ENCODE measurements at places on chromosomes 6 and 20. TPM values are rescaled to one million over a fixed set of nuclear protein-coding genes. Genes with fewer than 3 reads are reported as not detected.

DNA sequence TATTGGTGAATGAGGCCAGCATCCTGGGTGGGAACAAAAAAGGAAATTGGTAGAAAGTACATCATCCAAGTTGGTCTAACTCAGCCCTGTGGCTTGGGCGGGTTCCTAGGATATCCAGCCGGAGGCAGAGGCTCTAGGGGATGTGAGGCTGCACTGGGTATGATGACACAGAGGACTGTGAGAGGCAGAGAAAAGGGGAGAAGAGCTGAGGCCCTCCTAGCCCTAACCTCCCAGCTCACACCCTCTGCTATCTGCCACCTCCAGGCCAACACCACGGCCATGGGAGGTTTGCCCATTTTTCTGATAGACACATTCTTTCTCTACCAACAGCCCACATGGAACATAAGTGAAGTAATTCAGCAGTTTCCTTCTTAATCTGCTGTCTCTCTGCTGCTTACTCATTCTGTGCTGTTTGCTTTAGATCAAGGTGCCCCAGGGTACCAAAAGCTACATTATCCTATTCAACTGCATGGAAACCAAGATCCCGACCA, 284.4 kb downstream of the ESR1 start:
- no peak for DNase-seq

GRCh38 chr6:77133031-77133430, 330.3 kb downstream of the HTR1B start:
- DNase-seq: no peak

- no peak for DNase-seq
Measured at GRCh38 chr6:134642279-134642678, 307.6 kb downstream of the ALDH8A1 start.

GRCh38 chr6:168903613-168904345, 349.9 kb downstream of the THBS2 start:
- DNase-seq: no peak

DNA sequence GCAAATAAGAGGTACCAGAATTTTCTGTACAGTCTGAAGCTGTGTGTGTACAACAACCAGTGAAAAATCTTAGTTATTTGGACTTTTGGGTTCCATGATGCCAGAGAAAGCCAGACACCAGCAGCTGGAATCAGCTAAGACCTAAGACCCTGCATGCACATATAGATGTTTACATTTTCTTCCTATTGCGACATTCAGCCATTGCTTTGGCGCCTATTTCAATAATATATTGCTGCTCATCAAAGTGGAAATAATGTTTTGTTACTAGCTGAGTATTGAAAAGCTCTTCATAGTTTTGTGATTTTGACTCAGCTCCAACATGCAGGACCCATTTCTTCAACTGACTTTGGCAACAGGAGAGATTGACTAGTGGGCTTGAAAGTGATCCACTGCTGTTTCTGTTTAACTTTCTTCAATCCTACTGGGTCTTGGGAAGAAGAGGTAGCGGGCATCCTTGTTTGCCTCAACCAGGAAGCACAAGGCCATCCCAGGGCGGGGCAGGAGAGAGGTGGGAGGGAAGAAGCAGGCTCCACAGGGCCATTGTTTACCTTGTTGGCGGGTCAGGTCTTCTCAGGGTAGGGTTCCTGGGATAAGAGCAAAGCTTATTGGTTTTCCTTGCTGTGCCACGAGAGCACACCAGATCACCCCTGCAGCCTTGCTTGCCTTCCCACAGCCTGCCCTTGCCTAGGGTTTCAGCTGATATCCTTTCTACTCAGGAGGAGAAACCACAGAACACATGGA, 101.3 kb upstream of the ESR1 start:
- DNase-seq: no peak

DNA sequence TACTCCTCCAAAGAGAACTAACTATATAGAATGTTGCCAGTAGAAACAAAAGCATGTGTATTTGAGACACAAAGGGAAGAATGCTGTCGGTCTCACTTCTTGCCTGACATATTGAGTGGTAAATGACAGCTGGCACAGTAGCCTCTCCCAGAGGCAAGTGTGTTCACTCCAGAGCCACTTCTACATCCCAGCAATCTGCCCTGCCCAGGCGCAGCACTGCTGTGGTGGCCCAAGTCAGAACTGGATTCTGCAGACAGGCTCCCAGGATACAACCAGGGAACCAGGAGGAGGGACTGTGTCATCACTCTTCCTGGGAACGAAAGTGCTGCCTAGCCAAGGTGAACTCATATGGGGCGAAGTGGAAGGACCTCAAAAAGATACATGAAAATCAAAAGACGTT, 103.2 kb upstream of the ARMC2 start:
- DNase-seq: no peak

GRCh38 chr6:160298121-160298520, 39.5 kb upstream of the SLC22A2 start:
- no peak for DNase-seq

GRCh38 chr6:170221753-170222400, 69.0 kb downstream of the DLL1 start:
- DNase-seq: no peak

GRCh38 chr20:63280371-63280770, 7.8 kb downstream of the ARFGAP1 start:
- DNase-seq: no peak

DNA sequence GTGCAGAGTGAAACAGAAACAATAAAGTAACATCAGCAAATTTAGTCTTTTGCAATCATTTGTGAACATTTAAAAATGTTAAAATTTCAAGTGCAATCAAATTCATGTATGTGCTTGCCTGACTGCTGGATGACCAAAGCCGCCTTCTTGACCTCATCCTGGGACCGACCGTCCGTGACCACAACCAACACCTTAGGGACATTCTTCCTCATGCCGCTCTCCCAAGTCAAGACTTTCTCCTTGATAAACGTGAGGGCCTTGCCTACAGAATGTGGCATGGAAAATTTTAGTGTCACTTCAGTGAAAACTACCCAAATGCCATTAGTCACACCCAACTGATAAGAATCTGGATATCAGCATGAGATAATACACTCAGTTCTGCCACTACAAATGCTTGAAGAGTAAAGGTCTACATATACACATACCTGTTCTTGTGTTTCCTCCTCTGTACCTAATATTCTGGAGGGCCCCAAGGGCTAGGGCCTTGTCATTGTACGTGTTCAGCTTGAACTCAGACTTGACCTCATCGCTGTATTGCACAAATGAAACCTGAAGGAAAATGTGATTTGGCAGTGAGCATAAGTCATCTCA, 86.8 kb downstream of the COL12A1 start:
- DNase-seq: no peak

GRCh38 chr20:24146231-24146634, 157.7 kb upstream of the GGTLC1 start:
- DNase-seq: no peak

- no peak for DNase-seq
Measured at GRCh38 chr20:42613076-42613475, 576.6 kb downstream of the PTPRT start.

DNA sequence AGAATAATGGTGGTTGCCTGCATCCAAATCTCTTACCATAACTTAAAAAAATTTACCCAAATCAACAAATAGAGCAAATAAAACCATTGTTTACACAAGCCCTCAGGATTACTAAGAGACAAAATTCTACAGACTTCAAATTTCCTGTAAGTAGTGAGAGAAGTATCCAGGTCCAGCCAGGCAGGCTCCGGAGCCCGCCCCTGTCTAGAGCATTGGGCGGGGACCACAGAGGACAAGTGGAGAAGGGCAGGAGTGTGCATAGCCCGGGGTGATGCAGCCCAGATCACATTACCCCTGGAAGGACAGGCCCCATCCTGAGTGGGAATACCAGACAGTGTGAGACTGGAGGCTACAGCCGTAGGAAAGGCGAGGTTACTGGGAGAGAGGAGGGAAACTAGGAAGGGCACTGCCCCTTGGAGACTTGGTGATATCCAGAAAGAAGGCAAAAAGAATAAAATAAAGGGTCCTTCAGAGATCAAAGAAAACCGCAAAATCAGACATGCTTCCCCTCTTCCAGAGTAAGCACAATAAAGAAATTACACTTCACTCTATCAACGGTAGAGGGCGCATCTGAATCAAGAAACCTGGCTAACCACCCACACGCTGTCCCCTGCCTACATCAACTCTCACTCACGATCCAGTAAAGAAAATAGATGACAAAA, 26.6 kb downstream of the RIN2 start:
- DNase-seq: peak; percentile 55

- DNase-seq: no peak
Measured at GRCh38 chr20:38727607-38728190, 3.4 kb downstream of the SLC32A1 start.

DNA sequence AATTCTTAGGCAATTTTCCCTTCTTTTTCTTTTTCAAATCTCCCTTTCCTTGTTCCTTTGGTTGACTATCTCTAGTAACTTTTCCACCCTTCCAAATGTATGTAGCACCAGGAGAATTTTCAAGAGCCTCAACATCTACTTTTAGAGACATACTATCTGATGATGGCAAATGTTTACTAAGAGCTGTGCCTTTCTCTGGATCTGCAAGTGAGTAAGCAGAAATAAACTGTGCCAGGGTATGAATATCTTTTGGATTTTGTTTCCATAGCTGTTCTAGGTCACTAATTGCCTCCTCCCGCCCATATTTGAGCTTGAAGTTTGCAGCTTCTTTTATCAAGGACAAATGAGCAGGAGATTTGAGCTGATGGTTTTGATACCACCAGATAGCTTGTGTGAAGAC, 69.5 kb downstream of the GTF2H5 start:
- DNase-seq: no peak

- DNase-seq: no peak
Measured at GRCh38 chr6:42320762-42321161, 103.1 kb upstream of the MRPS10 start.

DNA sequence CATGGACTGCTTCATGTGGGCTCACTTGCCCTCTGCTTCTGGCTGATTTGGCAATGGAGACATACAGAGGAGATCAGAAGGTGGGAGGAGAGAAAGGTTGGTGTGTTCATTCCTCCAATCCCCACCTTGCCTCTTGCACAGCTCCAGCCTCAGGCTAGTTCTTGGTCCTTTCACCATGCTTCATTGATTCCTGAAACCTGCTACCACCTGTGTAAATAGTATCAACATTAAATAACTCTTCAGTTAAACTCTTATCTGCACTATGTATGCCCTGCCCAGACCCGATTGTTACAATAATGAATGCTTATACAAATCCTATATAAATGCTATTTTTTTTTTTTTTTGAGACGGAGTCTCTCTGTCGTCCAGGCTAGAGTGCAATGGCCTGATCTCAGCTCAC, 174.5 kb downstream of the CD83 start:
- no peak for DNase-seq

DNA sequence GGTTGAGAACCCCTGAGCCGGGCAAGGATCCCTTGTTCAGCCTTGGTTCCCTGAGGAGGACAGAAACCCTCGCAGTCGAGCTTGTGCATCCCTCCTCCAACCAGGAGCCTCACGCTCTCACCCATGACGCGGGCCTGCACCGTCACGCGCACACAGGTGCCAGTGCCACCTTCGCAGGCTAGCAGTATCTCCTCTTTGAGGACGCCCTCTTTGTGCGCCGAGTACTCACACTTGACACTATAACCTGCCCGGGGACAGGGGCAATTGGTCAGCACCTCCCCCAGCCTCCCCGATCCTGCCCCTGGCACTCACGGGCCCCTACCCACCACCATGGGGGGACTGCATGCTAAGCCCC, 13.3 kb downstream of the ADISSP start:
- DNase-seq: no peak

- no peak for DNase-seq
Measured at GRCh38 chr6:152094992-152095592, 287.6 kb downstream of the ESR1 start.

DNA sequence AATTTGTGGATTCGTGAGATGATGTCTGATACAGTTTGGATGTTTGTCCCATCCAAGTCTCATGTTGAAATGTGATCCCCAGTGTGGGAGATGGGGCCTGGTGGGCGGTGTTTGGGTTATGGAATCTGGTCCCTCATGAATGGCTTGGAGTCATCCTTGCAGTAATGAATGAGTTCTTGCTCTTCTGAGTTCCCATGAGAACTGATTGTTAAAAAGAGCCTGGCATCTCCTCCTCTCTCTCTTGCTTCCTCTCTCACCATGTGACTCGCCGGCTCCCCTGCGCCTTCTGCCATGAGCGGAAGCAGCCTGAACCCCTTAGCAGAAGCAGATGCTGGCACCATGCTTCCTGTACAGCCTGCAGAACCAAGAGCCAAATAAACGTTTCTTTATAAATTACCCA, 30.5 kb upstream of the RPP40 start:
- DNase-seq: no peak

DNA sequence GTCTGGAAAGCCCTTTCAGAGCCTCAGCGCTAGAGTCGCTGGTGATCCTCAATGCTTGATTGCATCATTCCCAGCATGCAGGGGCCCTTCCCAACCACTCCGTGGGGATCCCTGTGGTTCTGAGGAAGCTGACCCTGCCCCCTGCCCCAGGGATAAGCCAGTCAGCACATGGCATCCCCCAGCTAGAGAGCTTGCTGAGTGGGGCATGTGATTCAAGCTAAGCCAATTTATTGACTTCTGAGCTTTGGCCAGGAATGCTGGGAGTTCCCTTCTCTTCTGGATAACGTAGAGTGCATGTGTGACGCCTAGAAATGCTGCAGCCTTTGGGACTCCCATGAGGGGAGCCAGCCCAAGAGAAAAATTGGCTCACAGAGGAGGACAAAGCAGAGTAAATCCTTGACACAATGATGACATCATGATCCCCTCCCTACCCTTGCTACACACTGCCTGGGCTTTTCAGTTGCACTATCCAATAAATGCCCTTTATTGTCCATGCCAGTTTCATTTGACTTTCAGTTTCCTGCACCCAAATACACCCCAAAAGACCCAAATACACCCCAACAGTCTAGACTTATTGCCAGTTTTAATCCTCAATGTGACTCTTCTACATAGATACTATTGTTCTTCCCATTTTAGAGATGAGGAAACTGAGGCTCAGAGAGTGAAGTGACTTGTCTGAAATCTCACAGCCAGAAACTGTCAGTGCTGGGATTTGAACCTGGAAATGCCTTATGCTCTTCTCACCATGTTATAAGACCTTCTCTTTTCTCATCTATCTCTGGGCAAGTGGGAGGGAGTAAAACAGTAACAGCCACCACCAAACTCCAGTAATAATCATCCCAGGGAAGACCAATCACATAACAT, 34.3 kb downstream of the KCNB1 start:
- no peak for DNase-seq

- DNase-seq: no peak
Measured at GRCh38 chr20:63704749-63705117, 3.0 kb downstream of the ARFRP1 start.

The RNF144B gene
- 0.59 TPM for total RNA-seq

The CGA gene
- not detected for total RNA-seq

The CALHM6 gene
- total RNA-seq: 4.6 TPM

The ARMH2 gene
- total RNA-seq: not detected

The FERMT1 gene
- not detected for total RNA-seq

The HLA-DQB2 gene
- not detected for total RNA-seq

The ITPR3 gene
- total RNA-seq: 16.0 TPM

The ZNF311 gene
- 1.3 TPM for total RNA-seq

The MYCT1 gene
- total RNA-seq: not detected

The OXT gene
- total RNA-seq: not detected

The SMIM28 gene
- not detected for total RNA-seq

The SRSF3 gene
- 636 TPM for total RNA-seq

The F13A1 gene
- total RNA-seq: 0.39 TPM

The DNAH8 gene
- total RNA-seq: 0.39 TPM

The OPRM1 gene
- total RNA-seq: not detected

The ZKSCAN3 gene
- 11.5 TPM for total RNA-seq
